Right cardiac atrium (tissue), 5 donors: ENCODE measurements at places on chromosomes 2 and 18. TPM values are rescaled to one million over a fixed set of nuclear protein-coding genes. Genes with fewer than 3 reads are reported as not detected.

GRCh38 chr2:205375461-205376448 lies 306.5 kb upstream of the NRP2 start:
- DNase-seq: no peak

GRCh38 chr2:211033765-211034164 lies 477.4 kb downstream of the CPS1 start:
- DNase-seq: no peak

DNA sequence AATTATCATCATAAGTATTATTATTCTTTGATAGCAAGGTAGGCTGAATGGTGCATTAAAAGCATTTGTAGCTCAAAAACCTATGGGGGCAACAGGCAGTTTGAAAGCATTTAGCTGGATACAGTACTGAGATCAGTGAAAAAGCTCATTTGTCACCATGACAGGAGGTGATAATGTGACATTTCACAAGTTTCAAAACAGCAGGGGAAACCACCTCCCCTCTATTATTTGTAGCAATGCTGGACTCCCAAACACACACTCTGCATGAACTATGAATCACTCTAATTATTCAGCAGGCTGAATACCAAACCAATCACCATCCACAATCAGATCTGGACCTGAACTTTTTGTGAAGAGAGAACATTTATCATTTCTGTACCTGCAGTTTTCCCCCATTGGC lies 63.4 kb downstream of the MYO5B start:
- DNase-seq: no peak

DNA sequence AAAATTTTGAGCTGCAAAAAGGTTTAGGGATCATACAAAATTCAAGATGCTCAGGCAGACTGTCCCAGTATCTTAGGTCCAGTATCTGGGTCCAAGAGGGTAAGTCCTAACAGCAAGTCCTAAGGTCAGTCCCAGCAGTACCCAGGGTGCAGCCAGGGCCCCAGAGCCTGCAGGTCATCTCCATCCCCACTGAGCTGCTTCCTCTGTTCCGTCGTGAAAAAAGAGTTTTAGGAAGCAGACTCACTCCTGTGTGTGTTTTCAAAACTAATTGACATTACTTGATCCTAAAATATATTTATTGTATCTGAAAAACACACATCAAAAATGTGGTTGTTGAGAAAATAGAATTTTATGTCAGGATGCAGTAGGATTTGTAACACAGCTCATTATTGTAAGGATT lies 69.9 kb upstream of the ALKAL2 start:
- DNase-seq: no peak

DNA sequence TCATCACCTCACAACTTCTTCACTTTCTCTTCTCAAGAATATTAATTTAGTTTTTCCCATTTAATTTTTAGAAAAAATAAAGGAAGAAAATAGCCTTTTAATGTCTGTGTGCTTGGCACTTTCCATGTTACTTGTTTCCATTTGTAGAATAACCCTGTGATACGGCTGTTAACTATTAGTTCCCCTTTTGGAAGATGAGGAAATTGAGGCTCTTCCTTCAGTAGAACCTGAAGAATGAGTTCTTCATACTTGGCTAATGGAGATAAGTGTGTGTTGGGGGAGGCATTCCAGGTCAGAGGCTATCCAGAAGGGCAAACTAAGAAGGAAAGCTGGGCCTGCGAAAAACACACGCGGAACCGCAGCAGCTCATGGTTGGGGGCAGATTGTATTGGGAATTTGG lies 38.3 kb downstream of the ZNF532 start:
- DNase-seq: no peak

The GPR55 gene
- total RNA-seq: 0.20 TPM

The GATA6 gene
- 73.6 TPM for total RNA-seq
